ENCODE measurements at places on chromosomes 1 and 21. TPM values are rescaled to one million over a fixed set of nuclear protein-coding genes. Genes with fewer than 3 reads are reported as not detected.

Gene LAMB3
- polyA plus RNA-seq = 0.85 TPM

Gene VHLL
- not detected for polyA plus RNA-seq

Gene GFI1
- polyA plus RNA-seq = 0.41 TPM

Gene FNDC10
- 10.3 TPM for polyA plus RNA-seq

Gene ZNF593OS
- 2.1 TPM for polyA plus RNA-seq

Gene NBPF6
- not detected for polyA plus RNA-seq

Gene TDRD5
- not detected for polyA plus RNA-seq

Gene IL10
- polyA plus RNA-seq = not detected

Gene CRNN
- polyA plus RNA-seq = not detected

Gene DNASE2B
- not detected for polyA plus RNA-seq

Gene NBPF9
- polyA plus RNA-seq = not detected

Gene ARMH1
- polyA plus RNA-seq = not detected

Gene VWA5B1
- polyA plus RNA-seq = 0.26 TPM

Gene ACAP3
- 27.5 TPM for polyA plus RNA-seq

Gene RAB42
- polyA plus RNA-seq = 5.3 TPM

Gene KIF14
- polyA plus RNA-seq = 4.8 TPM

Gene SPATA46
- not detected for polyA plus RNA-seq

Gene BNIPL
- polyA plus RNA-seq = 0.70 TPM

Gene LDLRAP1
- polyA plus RNA-seq = 20.0 TPM

Gene TRIM58
- polyA plus RNA-seq = 5.8 TPM

Gene HAO2
- not detected for polyA plus RNA-seq

Gene GRHL3
- polyA plus RNA-seq = 0.10 TPM

Gene ANGPTL3
- 0.35 TPM for polyA plus RNA-seq

Gene PPM1J
- polyA plus RNA-seq = not detected

Gene MRPS21
- 35.6 TPM for polyA plus RNA-seq

Gene CAPN9
- polyA plus RNA-seq = 0.41 TPM

Gene MAP3K21
- polyA plus RNA-seq = 1.3 TPM

Gene CDC20
- 21.5 TPM for polyA plus RNA-seq

Gene DNAI4
- 5.2 TPM for polyA plus RNA-seq

Gene RNF19B
- polyA plus RNA-seq = 19.2 TPM

Gene CASQ2
- polyA plus RNA-seq = 1,033 TPM

Gene NES
- polyA plus RNA-seq = 719 TPM

Gene RNPEP
- 19.3 TPM for polyA plus RNA-seq

Gene S100A1
- polyA plus RNA-seq = 14.4 TPM

Gene RORC
- 5.2 TPM for polyA plus RNA-seq

All from muscle of arm (tissue), 14 donors.